ENCODE measurements at places on chromosomes 6 and 20.

DNA sequence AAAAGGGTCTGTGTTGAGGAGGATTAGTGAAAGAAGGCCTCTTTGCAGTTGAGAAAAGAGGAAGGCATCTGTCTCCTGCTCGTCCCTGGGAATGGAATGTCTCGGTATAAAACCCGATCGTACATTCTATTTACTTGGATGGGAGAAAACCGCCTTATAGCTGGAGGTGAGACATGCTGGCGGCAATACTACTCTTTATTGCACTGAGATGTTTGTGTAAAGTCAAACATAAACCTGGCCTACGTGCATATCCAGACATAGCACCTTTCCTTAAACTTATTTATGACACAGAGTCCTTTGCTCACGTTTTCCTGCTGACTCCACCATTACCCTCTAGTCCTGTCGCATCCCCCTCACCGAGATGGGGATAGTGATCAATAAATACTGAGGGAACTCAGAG, 4.5 kb downstream of the TDP2 start:
- no peak for DNase-seq

DNA sequence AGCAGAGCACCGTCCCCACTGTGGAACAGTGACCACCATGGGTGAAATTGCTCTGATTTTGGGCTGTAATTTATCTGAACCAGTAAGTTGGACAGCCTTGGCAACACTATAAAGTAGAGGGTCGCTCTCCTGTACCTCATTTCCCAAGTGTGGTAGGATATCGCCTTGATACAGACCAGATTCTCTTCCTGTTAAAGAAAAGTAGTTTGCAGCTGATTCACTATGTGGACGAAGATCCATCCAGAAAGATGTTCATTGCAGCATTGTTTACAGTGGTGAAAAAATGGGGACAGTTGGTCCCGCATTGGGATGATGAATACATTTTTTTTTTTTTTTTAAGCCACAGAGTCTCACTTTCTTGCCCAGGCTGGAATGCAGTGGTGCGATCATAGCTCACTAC, 74.3 kb downstream of the SLX4IP start:
- no peak for DNase-seq

DNA sequence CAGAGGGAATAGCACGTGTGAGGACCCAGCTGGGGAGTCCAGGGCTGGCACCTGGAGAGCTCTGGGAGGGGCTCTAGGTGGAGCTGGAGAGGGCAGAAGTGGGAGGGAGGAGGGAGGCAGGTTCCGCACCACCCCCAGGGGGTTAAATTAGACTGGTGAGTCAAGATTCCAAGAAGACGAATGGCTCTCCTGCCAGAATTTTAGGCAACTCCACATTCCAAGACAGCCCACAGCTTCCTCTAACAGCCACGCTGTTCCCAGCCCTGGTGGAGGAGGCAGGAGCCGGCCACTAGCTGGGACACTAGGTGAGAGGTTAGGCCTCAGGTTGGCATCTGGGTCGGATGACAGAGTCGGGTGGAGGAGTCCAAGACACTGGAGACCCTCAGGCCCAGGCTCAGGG, 60.2 kb downstream of the TFAP2C start:
- DNase-seq, result no peak

DNA sequence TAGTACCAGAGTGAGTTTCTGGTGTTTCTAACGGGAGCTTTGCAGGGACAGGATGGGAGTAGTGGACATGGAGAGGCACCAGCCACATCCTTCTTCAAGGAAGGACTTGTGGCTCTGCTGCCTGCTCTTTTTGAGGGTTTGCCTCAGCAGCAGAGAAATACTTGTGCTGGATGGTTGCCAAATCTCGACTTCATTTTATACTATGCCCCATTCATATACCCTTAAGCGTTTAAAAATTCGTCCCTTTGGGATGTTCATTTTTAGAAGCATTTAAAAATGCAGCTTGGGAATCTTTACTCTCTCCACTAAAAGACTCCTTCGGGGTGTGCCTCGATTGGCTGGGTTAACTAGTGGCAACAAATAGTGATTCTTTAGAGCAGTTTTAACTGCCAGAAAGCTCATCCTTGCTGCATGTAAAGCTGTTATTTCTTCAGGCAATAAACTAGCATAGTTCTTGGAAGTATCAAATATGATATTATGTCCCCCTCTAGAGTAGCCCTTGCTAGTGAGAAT, 126.5 kb upstream of the B3GAT2 start:
- no peak for DNase-seq

DNA sequence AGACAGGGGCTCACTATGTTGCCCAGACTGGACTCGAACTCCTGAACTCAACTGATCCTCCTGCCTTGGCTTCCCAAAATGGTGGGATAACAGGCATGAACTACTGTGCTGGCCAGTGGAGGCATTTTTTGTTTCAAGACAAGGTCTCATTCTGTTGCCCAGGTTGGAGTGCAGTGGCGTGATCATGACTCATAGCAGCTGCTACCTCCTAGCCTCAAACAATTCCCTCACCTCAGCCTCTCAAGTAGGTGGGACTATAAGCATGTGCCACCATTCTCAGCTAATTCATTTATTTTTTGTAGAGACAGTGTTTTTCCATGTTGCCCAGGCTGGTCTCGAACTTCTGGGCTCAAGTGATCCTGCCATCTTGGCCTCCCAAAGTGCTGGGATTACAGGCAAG, 17.2 kb downstream of the ENPP3 start:
- DNase-seq, result no peak

DNA sequence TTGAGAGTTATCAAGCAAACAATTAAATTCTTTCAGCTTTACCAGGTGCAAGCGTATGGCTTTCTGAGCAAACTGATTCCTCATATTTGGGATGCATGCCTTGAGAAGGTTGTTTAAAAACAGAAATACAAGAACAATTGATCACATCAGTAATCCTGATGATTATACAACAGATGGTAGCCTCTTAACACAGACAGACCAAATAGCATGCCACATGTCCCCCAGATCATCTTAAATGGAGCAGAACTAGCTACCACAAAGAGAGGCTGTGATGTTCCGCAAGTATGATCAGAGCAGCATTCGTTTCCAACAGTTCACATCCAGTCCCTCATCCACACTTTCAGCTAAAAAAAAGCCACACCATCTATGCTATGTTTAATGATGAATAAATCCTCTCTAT, 246.2 kb upstream of the NRSN1 start:
- no peak for DNase-seq

DNA sequence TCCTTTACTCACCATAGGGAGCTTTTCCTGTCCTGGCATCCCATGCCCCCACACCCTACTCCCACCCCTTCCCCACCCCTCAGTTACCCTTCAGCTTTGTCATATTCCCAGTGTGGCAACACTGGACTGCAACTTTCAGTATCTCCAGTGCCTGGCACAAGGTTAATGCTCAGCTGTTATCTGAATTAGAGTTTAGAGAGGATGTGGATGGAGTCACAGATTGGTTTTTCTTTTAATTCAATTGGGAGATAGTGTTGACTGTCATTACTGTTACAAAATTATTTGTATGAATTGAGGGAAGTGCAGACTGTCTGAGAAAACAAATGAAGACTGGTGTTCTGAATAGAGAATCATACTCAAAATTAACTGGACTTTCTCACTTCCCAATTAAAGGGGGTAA, 89.9 kb downstream of the TULP4 start:
- peak; percentile 44 for DNase-seq

DNA sequence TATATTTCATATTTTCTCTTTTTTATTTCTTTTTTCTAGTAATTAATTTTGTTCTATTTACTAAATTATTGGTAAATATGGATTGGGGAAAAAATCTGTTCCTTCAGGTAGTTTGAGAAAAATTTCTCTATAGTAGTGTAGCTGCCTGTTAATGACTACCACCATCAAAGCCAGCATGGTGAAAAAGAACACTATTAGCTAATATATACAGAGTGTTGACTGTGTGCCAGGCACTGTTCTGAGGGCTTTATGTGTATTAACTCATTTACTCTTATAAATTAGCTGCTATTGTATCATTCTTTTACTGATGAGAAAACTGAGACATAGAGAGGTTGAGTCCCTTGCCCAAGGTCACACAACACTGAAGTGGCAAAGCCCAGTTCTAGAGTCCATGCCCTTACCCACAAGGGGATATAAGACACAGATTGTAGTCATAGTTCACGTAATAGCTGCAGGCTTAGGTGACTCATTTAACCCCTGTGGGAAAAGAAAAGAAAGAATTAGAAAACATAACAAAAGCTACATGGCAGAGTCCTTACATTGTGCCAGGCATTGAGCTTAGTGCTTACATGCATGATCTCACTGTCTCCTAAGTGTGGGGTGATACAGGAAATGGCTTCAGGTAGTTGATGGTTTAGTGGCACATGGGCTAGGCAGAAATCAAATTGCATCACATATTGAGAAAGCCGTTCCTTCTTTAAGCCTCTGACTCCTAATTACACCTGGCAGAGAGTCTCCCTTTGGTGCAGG, 12.2 kb upstream of the AKIRIN2 start:
- no peak for DNase-seq

DNA sequence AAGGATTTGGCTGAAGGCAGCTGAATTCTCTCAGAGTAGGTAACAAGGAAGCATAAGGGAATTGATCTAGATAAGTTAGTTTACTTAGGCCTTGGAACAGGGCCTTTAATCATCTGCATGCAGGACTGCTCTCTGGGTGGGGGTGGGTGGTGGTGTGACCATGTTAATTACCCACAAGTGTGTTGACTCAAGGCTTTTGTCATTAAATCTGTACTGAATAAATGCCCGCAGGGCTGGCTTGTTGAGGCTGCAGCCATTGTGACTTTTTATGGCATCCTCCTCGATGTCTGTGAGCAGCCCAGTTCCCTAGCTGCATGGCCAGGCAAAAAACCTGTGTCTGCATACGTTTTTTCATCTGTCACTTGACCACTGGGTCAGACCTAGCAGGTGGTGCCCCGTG, 63.5 kb upstream of the ASCC3 start:
- no peak for DNase-seq

DNA sequence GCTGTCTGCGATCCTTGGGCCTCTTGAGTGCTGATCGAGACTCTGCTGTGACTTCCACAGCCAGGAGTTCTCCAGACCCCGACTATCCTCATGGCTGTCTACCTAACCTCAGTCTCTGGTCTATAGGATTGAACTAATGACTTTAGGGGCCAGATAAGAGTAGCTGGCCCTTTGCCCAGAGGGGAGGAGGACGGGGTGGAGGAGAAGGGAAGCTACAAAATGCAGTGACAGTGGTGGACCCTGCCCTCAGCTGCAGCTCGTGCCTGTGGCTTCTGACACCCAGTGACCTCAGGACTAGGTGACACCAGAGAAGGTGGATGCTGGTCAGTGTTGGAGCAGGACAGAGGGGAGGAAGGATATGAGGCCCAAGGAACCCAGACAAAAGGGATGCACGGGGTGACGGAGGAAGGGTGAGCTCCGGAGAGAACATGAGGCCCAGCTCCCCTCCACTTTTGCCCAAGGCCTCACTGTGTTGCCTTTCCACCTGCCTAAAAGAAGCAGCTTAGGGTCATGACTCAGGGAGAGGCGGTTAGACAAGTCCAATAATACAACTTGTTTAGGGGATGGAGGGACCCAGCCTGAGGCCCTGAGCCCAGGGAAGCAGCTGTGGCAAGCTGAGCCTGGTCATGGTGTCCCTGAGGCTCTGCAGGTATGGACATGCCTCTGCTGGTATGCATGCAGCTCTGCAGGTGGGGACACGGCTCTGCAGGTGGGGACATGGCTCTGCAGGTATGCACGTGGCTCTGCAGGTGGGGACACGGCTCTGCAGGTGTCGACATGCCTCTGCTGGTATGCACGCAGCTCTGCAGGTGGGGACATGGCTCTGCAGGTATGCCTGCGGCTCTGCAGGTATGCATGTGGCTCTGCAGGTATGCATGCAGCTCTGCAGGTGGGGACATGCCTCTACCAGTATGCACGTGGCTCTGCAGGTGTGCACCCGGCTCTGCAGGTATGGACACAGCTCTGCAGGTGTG, 67.7 kb downstream of the SYNJ2 start:
- peak; percentile 54 for DNase-seq

DNA sequence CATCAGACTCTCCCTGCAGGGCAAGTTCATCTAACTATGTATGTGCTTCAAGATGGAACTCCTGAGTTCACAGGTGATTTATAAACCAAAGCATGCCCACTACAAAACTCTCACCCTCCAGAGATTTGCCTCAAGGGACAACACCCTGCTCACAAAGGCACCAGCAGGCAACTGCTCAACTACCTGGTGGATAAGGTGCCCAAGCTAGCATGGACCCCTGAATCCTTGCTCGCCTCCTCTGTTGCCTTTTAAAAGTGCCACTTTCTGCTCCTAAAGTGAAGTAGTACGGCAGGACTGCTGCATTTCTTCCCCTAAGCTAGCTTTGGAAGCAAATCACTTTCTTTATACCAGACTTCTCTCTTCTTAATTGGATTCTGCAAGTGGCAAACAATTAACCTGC, 1.2 kb downstream of the LPA start:
- DNase-seq, result no peak

DNA sequence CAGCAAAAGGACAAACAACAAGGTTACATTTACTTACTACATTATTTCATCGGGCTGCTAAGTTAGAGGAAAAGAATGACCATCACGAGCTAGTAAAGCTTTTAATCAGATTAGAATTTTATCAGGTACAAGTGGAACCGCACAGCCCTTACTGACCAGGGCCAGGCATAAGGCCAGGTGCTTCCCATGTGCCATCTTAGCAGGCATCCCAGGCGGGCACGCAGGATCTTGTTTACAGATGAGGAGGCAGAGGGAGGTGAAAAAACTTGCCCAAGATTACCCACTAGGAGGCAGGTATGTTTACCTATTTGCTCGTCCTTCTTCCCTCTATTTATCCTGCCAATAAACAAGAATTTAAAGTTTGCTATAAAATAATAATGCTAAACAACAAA, 10.7 kb downstream of the EZR start:
- no peak for DNase-seq

DNA sequence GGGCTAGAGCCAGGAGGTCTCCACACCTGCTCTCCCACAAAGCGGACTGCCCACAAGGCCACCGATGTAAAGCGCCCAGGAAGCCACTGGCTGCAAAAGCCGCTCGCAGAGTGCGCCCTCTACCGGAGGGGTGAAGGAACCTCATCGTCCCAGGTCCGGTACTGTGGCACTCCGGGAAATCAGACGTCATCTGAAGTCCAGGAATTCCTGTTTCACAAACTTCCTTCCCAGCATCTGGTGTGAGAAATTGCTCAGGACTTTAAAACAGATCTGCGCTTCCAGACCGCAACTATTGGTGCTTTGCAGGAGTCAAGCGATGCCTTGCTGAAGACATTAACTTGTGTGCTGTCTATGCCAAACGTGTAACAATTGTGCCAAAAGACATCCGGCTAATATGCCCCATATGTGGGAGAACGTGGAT, 115.1 kb upstream of the ARID1B start:
- no peak for DNase-seq

- no peak for DNase-seq
Measured at GRCh38 chr20:62841705-62842212, 19.9 kb downstream of the TCFL5 start.

DNA sequence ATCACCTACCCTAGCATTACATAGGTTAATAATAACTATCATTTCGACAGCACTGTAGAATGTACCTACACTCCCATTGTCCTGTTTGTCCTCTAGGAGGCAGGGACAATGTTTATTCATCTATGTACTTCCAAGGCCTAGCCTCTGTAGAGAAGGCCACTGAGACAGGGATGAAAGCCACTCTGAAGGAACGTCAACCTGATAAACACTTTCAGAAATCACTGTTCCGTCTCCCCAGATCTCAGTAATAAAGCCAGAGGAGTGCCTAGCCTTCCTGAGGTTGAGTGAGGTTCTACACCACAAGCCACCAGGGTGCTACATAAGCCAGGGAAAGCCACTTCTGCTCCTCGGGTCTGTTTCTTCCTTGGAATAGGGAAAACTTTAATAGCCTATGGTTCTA, 44.8 kb downstream of the POPDC3 start:
- DNase-seq, result peak; percentile 51

GRCh38 chr20:17898548-17898994, 70.0 kb downstream of the SNX5 start:
- DNase-seq, result peak; percentile 69

Measured in SK-N-SH (cell line).